ENCODE measurements at places on chromosomes 16 and 17.

DNA sequence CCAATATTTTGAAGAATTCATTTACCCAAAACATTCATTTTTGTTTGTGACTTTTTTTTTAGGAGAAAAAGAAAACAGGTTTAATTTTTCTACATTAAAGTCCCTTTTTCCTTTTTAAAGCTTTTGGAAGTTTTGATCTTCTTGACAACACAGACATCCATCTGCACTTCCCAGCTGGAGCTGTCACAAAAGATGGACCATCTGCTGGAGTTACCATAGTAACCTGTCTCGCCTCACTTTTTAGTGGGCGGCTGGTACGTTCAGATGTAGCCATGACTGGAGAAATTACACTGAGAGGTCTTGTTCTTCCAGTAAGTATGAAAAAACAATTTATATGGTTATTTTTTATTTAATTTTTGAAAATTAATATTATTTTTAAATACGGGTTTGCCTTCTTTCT lies 37.2 kb downstream of the SIAH1 start:
- H3K4me3 ChIP-seq = no peak overlapping the region
- H3K4me1 ChIP-seq = no peaks in the 10 kb centered on the region
- no peak for DNase-seq

GRCh38 chr16:68704232-68704867 lies 32.7 kb upstream of the CDH1 start:
- no peak overlapping the region for H3K27ac ChIP-seq
- H3K36me3 ChIP-seq = no peaks in the 10 kb centered on the region
- H3K4me1 ChIP-seq = no peaks in the 10 kb centered on the region
- H3K4me3 ChIP-seq = no peak overlapping the region
- peak; percentile 94 for DNase-seq

- H3K4me3 ChIP-seq = no peak overlapping the region
- H3K36me3 ChIP-seq = no peaks in the 10 kb centered on the region
- H3K27ac ChIP-seq = no peak overlapping the region
- no peak for DNase-seq
- no peaks in the 10 kb centered on the region for H3K27me3 ChIP-seq
Measured at GRCh38 chr17:55383771-55384642, 37.6 kb downstream of the MMD start.

DNA sequence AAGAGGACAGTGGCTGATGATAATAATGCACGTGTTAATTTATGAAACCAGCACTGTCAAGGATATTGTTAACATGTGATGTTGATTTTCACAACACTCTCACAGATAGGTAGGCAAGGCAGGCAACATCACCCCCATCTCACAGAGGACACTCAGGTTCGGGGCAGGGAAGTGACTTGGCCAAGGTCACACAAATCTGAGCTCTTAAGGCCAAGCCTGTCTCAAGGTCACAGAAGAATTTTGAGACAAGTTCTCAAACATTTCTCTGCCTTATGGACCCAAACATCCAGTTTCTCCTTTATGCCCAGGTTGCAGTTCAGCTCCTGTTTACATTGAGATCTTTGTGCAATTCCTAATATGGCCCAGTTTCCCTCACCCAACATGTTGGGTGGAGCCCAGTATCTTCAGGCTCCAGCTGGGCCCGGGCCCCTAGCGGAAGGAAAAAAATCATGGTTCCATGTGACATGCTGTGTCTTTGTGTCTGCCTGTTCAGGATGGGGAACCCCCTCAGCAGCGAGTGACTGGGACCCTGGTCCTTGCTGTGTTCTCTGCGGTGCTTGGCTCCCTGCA lies 1.3 kb downstream of the SLC2A4 start:
- no peaks in the 10 kb centered on the region for H3K27me3 ChIP-seq
- H3K36me3 ChIP-seq = peaks cover 2% of the 10 kb centered on the region
- no peak for DNase-seq
- peak overlapping the region; percentile 92 for H3K4me3 ChIP-seq
- H3K27ac ChIP-seq = no peak overlapping the region

- peaks cover 9% of the 10 kb centered on the region for H3K4me1 ChIP-seq
- H3K27ac ChIP-seq = no peak overlapping the region
- no peaks in the 10 kb centered on the region for H3K27me3 ChIP-seq
- DNase-seq = peak; percentile 67
Measured at GRCh38 chr16:85556456-85557082, 56.6 kb upstream of the GSE1 start.

DNA sequence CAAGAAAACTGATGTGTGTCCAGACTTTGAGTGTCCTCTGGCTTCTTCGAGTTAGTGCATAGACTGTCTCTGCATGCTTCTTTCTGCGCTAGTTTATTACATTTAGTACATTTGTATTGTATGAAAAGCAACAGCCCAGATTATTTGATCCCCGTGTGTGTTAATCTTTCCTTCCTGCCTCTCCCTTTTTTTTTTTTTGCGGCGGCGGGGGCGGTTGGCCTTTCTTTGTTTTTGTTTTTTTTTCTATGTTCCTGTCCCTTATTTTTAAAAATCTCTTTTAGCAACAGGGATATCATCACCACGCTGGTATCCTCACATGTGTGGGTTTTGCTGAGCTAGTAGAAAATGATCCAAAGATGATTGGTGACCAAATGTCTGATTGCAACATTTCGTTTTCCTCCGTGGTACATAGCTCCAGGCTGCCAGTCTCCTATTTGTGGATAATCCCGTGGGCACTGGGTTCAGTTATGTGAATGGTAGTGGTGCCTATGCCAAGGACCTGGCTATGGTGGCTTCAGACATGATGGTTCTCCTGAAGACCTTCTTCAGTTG lies 9.4 kb downstream of the SCPEP1 start:
- H3K4me3 ChIP-seq = no peak overlapping the region
- H3K4me1 ChIP-seq = no peaks in the 10 kb centered on the region
- DNase-seq = no peak
- H3K27me3 ChIP-seq = no peaks in the 10 kb centered on the region

DNA sequence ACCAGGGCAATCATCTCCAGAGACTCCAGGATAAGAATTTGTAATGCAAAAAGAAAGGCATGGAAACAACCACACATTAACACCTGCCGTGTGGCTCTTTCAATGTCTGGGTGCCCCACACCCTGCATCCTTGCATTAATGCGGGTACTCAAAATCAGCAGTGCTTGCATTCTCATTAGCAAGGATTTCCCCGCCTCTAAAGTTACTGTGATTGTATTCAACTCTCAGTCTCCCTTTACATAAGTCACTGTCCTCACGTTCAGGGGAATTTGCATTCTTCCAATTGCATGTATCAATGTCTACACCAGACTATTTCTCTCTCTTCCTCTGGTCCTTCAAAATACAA lies 324.3 kb downstream of the FOXL1 start:
- no peaks in the 10 kb centered on the region for H3K27me3 ChIP-seq
- peaks cover 2% of the 10 kb centered on the region for H3K4me1 ChIP-seq
- no peak for DNase-seq
- H3K36me3 ChIP-seq = no peaks in the 10 kb centered on the region
- no peak overlapping the region for H3K27ac ChIP-seq

DNA sequence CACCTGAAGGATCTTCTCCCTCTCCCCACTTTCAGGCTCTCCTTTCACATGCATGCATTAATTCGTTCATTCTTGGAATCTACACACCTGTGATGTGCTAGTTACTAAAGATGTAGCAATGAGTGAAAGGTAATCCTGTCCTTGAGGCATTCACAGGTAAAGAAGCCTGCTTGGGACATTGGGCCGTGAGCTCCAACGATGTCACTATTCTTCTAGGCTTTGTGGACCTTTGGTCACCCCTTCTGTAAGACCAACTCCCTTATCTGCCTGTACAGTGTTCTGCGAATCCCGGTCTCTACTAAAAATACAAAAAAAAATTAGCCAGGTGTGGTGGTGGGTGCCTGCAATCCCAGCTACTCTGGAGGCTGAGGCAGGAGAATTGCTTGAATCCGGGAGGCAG lies 608.5 kb downstream of the MAF start:
- H3K36me3 ChIP-seq = no peaks in the 10 kb centered on the region
- H3K27ac ChIP-seq = no peak overlapping the region
- no peak for DNase-seq
- no peak overlapping the region for H3K4me3 ChIP-seq

DNA sequence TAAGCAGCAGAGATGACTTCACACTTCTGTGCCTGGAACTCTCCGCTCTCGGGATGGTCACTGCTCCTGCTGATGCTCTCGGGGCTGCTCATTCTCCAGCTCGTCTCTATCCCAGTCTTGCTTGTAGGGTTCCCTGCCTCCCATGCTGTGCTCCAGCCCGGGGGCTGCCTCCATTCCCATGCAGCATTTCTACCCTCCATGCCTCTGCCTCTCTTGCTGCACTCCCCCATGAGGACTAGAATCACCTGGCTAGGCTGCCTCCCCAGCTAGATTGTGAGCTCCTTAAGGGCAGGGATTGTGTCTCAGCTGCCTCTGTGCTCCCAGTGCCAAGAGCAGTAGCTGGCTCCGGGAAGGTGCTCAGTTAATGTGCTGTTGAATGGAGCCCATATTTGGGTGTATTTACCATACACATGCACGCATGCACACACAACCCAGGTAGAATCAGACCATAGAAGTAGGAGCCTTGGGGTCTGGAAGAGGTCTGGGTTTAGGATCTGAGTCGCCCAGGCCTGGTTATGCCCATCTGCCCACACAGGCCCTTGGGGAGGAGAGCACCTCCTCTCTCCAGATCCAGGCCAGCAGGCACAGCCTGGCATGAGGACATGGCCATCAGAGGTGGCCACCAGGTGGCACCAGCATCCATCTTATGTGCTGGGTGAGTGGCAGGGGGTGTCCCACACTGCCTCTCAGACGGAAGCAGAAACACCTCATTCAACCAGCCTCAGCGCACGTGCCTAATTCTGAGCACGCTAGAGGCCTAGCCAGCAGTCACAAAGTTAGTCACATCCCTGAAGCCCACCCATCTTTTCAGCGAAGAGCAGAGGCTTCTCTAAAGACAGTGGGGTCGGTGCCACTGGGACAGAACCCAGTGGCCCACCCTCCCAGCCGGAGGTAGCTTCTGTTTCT lies 9.3 kb downstream of the GIT1 start:
- H3K4me3 ChIP-seq = peak overlapping the region; percentile 12
- DNase-seq = peak; percentile 91
- no peaks in the 10 kb centered on the region for H3K27me3 ChIP-seq
- peaks cover 50% of the 10 kb centered on the region for H3K36me3 ChIP-seq

All from H9 (cell line).